ENCODE measurements at places on chromosomes 5 and 9.

- no peak for DNase-seq
These were observed 2.5 kb downstream of the MYMK start for GRCh38 chr9:133522073-133522910.

DNA sequence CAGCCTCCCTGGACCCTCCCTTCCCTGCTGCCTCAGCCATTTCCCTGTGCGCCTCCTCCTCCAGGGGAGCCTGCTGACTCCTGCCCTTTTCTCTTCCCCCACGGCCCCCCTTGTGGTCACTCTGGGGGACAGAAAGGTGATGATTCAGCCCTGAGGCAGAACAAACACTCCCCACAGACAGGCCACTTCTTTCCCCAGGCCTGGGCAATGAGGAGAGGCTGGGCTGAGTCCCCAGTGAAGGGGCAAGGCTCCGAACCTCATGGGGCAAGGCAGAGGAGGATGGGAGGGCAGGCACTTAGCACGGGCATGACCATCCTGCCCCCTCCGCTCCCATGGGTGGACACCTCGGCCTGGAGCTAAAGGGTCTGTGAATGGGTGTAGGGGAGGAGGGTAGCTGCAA is 21.0 kb downstream of the CSF1R start:
- no peak for DNase-seq

DNA sequence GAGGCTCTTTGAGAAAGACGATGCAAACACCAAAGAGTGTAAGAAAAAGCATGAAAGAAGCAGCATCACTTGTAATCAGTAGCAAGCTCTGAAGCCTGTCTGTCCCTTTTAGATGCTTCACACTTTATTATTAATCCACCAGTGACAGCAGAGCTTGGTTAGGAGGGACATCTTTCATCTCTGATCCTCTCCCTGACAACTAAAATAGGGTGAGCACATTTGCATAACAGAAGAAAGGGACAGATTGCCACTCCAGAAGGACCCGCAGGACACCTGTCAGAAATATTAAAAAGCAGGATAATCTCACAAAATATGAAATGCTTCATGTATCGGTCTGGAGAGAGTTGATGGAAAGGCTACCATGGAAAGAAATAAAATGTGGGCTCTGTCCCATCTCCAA is 71.4 kb upstream of the MAP1B start:
- no peak for DNase-seq

DNA sequence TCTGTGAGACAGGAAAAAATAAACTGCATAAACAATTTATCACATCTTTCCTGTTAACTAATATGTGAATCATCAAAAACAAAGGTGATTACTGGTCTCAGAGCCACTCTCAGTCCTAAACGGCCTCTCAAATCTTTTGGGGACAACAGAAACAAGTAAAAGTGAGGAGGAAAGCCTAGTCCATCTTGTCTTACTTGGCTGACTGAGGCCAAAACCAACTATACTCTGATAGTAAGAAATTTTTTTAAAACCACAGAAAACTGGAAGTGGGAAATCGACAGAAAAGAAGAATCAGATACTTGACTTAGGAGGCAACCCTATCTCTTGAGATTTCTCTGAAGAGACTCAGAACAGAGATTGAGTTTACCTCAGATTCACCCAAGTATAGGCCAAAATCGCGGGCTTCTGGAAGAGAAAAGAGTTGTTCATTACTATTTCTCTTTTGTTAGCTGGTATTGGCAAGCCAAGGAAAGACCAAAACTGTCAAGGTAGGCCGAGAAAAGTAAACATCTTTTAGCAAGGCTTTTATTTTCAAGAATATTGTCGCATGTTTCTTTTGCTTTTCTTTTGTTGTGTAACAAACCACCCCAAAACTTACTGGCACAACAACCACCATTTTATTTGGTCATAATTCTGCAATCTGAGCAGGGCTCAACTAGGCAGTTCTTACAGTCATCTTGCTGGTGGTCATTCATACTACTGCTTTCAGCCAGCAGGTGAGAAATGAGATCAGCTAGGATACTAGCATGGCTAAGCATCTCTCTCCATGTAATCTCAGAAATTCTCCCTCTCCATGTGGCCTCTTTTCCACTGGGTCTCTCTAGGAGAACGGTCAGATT is 46.1 kb downstream of the RFX3 start:
- DNase-seq: no peak

GRCh38 chr9:124471761-124472160 is 21.5 kb downstream of the ADGRD2 start:
- DNase-seq: no peak

DNA sequence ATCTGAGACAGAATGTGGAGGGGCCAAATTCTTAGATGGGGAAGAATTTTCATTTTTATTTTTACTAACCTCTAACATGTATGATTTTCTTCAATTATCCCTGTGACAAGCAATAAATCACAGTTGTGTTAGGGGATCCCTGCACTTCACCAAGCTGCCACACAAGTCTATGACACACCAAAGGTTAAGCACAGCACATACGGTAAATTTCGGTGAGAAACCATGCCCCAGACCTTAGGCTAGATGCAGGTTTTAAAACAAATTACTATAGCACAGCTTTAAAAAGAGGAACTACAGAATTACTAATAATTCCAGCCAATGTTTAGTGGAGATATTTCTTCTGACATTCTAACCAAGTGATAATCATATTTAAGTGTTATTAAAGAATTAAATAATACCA is 175.7 kb upstream of the RORB start:
- DNase-seq: no peak

GRCh38 chr9:107273634-107274033 is 9.4 kb upstream of the RAD23B start:
- no peak for DNase-seq

- DNase-seq: no peak
These were observed 43.5 kb upstream of the FABP6 start for GRCh38 chr5:160185626-160186360.

DNA sequence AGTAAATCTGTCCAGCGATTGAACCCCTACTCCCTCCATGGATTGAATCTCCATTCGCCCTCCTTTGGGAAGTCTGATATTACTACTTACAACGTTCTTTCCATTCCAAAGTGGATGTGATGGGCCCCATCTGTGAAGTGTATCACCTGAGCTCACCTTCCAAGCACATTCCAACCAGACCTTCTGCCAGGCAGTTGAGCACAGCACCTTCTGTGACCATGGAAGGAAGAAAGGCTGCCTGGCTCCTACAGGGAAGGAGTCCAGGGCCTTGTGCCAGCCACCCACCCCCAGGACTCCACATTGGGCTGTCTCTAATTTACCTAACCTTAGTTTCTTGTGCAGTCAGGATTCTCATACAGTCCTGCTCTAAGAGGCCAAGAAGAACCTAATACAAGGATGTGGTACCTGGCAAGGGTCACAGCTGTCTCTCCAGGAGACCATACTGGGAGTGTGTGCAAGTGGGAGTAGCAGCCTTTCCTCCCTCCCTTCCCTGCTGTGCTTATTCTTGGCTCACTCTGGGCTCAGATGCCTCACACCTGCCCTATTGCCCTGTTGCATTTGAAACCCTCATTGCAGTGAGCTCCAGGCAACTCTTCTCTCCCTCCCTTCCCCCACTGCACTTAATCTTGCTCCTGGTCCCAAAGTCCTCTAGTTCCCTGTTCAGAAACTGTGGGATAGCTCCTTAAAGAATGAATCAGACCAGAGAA is 116.1 kb downstream of the NRG2 start:
- DNase-seq: no peak

- no peak for DNase-seq
These were observed 238.6 kb downstream of the ENC1 start for GRCh38 chr5:74401946-74402320.

GRCh38 chr5:100270023-100270771 is 265.0 kb upstream of the FAM174A start:
- no peak for DNase-seq

GRCh38 chr5:90406466-90406865 is 3.1 kb downstream of the CETN3 start:
- no peak for DNase-seq

DNA sequence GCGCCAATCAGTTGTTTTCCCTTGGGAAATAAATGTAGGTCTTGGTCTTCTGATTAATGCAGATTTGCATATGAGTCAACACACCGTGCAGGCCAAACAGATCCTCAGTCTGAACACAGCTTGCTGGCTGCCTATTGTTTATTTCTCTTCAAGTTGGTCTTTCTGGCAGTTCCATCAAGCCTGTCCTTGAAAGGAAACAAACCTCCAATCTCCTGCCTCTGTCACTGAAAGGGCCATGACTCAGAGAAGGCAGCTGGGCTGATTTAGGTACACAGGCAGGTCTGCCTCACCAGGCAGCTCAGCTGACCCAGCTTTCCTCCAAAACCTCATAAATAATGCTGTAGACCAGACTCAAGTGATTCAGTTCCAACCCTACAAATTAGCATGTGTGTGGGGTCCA is 175.9 kb downstream of the MAN2A1 start:
- no peak for DNase-seq

DNA sequence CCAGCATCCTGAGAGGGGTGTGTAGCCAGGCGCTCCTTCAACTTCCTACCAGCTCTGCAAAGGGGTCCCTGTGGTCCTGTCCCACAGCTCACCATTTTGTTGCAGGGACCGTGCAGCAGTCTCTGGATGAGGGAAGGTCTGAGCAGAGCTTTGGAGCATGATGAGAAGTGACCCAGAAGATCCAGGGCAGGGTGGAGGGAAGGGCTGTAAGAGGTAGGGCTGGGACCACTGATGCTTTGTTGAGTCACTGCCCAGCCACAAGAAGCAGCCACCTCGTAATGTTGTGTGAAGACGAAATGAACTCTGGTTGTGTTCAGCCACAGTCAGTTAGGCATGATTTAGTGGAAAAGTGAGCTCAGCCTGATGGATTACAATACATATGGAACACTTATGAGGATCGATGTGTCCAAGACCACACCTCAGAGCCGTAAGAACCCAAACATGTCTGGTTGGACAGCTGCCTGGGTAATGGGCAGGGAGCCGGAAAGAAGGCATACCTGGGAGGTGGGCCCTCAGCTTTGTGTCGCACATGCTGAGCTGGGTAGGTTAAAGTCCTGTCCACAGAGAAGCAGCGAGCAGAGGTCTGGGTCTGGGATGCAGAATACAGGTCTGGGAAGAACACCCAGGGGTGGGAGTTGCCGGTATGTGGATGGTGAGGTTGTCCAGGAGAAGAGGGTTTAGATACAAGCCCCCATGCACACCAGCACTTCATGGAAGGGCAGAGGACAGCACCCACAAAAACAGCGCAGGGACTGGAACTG is 250.1 kb downstream of the GADD45G start:
- DNase-seq: no peak

GRCh38 chr9:126791406-126792230 is 13.2 kb upstream of the ZBTB43 start:
- no peak for DNase-seq

DNA sequence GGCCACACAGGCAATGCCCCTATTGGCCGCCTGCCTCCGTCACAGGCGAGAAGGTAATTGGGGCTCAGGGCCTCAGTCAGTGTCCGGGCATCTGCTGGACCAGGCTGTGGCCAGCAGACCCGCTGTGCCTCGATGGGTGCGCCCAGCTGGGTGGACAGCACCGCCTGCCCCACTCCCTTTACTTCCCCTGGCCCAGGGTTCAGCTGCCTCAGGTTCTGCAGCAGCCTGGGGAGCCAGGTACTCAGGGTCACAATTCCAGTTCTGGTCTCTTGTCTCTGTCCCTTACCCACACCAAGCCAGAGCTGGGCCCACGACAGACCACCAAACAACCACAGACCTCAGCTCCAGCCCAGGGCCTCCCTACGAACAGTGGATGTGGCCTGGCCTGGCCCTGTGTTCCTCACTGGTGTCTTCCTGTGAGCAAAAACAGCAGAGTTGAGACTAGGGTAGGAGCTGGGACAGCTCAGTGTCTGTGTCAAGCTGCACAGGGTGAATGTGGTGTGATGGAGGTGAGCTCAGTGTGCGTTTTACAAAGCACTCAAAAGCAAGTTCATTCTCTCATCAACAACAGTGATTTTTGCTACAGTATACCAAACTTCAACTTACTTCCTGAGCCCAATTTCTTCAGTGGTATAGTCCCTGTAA is 33.4 kb upstream of the SUSD3 start:
- no peak for DNase-seq

DNA sequence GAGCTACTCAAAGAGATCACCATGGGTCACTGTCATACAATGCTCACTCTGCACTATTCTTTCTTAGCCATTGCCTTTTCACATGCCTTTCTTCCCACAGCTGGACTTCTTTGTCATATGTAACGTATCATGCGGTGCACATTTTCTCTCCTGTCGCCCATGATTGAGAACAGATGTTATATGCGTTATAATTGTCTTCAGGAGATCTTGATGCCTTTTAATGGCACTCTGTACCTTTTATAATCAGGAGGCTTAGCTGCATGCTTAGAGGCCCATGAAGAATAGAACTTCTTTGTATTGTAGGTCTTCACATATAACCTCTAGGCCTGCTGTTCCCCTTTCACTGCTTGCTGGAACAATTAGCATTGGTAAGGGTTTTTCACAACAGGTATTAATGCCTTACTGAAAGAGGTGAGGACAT is 436.1 kb downstream of the CDH10 start:
- DNase-seq: no peak

- DNase-seq: no peak
These were observed 129.8 kb downstream of the SLC12A2 start for GRCh38 chr5:128213340-128213739.

- DNase-seq: no peak
These were observed 9.1 kb downstream of the SMIM3 start for GRCh38 chr5:150787656-150788055.

GRCh38 chr9:99962680-99963261 is 56.3 kb downstream of the STX17 start:
- DNase-seq: no peak

DNA sequence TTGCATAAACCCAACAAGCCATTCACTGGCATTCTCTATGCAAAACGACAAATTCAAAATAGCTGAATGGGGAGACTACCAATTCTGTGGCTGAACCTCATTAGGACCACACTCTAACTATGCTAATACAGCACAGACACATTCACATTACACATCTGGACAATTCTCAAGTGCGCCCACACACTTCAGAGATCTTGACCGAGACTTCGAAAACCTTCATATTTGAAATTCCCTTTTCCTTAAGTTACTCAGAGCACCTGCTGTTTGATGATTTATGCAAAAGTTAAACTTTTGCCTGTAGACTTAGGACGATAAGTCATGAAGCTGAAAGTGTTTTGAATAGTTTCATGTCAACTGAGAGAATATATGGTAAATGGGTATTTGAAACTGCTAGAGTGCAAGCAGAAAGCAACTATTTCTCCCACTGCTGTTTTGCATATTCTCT is 111.9 kb downstream of the FBN2 start:
- DNase-seq: no peak

DNA sequence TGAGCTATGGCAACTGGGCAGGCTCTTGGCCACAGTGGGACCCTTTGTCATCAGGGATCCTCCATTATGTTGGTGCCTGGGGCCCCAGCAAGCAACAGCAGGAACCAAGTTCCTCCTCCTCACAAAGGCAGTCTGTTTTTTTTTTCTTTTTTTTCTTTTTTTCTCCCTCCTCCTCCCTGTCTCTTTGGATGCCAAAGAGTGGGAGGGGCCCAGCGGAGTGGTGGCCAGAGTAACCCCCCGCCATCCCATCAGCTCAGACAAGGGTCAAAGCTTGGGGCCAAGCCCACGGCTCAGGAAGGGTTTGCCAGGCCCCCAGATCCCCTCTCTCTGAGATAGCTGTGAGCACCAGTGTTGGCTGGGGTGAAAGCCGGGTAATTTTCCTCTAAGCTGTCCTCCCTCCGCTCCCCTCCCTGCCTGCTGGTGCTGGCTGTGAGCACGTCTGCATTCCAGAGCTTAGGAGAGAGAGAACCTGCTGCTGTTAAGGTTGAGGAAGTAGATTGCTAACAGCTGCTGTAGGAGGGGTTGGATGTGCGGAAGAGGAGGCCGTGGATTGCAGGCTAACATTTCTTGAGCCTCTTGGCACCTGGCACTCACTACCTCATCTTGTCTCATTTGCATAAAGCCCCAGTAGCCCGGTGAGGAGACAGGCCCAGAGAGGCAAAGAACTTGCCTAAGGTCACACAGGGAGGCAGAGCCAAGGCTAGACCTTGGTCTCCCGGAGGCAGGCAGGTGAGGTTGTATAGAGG is 21.2 kb downstream of the GSN start:
- DNase-seq: no peak

Data from stimulated activated effector memory CD8-positive, alpha-beta T cell treated with anti-CD3 and anti-CD28 coated beads, Interleukin-12 subunit alpha, Interleukin-12 subunit beta, amount 100 ng/mL, for 72 hours (primary cell).